Activated naive CD4-positive, alpha-beta T cell treated with anti-CD3 and anti-CD28 coated beads, Interleukin-2, amount 50 U/mL, for 72 hours (primary cell): ENCODE measurements at places on chromosomes 6 and 20.

DNA sequence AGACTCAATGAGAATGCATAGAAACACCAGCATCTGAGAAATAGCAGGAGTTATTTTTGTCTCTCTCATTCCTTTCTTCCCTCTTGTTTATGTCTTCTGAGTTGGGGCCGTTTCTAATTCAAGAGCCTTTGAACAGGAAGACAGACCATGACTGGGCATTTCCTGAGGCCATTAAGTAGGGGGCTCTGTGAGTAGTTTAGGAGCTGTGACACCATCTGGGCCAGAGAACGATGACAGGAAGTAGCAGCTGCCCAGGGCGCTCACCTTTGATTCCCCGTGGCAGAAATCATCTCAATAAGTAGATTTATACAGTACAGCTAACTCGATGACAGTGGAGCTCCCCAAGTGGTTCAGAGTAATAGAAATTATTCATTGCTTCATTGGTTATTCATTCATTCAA lies 298.4 kb upstream of the PLN start:
- DNase-seq, result no peak

- peak; percentile 61 for DNase-seq
Observed at GRCh38 chr20:5001174-5002076, at the start of gene SLC23A2. Gene SLC23A2 (minus strand): TSS chr20:5001510. CDS start chr20:4932562, 68,948 bp downstream.

DNA sequence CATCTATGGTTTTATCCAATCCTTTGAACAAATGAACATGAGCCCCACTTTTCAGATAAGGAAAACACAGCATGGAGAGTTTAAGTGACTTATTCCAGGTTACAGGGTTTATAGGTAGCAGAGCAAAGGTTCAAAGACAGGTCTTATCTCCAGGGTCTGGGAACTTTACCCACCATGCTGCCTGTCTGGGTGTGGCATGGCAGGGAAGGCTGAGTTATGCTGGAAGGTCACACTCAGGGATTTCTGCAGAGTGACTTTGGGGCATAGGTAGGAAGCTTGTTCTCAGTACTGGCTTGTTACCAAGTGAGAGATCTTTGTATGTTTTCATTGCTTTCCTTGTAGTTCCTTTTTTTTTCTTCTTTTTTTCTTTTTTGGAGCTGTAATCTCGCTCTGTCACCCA lies 1.8 kb downstream of the ZNF831 start:
- no peak for DNase-seq

- DNase-seq, result no peak
Observed at GRCh38 chr6:1271071-1271763, 40.7 kb upstream of the FOXQ1 start.

DNA sequence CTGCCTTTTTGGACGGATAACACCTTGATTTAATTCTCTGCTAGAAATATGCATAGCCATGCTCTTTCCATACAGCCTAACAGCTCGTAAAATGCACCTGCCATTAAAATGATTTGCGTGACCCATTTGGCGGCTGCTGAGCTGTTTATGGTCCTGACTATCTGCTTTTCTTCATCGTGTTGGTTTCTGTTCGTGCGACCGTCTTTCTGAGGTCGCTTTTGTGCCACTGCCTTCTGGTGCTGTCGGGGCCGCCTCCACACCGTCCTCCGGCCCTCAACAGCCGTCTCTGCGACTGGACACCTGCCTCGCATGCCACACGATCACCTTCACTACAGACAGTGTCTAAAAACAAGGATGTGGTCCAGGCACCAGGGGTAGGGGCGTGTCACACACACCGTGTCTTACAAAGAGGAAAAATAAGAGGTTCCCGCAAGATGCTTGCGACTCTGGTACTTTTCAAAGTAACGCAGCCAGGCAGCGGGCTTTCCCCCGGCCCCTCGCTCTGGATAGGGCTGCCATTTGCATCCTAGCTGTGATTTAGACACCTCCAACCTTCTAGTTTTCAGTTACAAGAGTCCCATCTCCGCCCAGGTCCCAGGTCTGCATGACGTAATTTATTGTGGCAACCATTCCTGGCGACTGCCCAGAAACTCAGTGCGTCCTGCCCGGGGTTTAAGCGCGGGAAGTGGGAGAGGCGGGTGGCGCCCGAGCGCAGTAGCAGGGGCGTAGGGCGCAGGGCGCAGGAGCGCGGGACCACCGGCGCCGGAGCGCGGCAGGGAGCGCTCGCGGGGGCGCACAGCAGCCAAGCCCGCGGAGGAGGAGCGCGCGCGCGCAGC lies at the start of gene STMND1:
Gene STMND1, plus strand, starts transcription at position 629 of the 836 bp plus-strand sequence. CDS start 208 bp downstream, outside the sequence.
- DNase-seq, result no peak

- DNase-seq, result no peak
Observed at GRCh38 chr6:143545165-143545564, 33.6 kb upstream of the FUCA2 start.

GRCh38 chr6:20227350-20227749 lies 15.1 kb upstream of the MBOAT1 start:
- no peak for DNase-seq

- peak; percentile 55 for DNase-seq
Observed at GRCh38 chr20:46552460-46553420, 2.3 kb upstream of the OCSTAMP start.

DNA sequence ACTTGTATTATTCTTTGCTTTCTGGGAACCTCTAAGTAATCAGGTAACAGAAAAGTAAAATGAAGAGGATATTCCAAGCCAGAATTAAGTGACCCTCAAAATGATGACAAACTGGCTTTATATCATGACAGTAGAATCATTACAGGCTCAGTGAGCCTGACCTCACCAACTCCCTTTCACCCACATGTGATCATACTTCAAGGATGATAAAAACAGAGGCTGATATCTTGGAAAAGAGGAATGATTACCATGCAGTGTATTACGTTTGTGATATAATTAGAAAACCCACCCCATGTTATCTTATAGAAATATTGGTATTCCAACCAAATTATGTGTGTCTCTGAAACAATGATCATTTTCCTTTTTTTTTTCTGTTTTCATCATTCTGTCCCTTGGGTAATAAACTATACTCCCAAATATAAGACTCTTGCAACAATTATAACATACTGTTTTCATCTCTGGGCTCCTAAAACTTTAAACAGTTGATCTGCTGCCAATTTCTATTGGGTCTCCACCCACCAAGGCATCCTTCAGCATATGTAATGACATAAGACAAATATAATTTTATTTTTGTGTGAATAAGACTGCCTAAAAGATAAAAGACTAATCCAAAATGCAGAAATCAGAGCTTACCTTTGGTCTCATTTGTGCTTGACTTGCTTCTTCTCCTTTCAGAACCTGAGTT lies 115.7 kb downstream of the DST start:
- no peak for DNase-seq

DNA sequence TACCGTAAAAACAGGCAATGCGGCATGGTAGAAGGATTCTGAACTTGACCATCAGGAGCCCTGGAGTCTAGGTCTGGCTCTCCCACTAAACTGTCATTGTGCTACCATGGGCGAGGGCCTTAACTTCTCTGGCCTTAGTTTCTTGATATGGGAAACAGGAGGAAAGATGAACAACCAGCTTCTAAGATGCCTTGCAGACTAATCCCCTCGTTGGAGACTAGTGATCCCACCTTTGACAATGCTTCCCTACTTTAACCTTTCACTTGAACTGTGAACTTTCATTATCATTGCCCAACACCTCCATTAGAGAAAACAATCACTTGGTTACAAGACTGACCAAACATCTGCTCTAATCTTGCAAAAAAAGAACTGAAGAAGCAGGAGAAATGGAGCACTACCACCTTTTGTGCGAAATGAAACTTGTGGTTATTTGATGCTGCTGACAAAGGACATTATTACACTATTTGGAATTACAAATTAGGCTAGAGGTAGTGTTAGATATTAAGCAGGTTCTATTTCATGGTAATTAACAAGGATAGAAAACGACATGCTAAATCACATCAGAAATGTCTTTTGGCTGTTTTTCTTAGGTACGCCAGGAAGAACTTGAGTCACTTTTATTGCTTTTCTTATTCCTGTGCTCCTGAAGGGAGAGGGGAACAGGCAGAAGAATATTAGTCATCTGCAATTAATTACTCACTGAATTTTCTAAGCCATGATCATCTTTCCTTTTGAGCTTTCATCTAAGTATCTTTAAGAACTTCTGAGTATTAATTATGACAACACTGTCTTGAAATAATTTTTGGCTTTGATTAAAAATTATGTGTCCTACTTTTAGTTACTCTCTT lies 39.1 kb upstream of the ARHGAP18 start:
- DNase-seq, result no peak

DNA sequence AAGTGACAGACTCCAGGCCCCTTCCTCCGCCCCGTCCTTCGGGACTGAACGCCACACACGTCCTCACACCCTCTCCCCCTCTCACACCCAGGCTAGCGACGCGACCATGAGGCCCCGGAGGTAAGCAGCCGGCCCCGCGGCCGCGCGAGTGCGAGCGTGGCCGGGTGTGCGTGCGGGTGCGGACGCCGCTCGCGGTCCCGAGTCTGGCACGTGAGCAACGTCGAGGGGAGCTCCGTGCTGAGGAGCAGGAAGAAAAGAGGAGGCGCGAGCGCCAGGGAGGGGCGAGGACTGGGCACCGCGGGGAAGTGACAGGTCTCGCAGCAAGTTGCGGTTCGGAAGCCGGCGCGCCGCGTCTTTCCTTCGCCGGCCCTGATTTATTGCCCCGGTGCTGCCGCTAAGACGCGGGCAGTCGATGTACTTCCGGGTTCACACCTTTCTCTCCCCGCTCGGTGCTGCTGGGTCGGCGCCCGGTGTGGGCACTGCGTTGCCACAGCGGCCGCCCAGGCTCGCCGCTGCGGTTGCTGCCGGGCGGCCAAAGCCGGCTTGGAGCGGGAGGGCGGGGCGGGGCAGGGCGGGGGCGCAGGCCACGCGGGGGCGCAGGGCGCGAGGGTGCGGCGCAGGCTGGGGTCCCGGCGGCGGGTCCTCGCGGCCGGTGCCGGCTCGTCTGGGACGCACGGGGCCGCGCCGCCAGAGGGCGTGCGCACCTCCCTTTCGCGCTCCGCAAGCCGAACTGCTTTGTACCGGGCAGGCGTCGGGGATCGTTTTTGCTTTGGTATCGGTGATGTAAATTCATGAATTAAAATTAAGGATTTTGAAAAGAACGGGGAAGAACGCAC lies 15.8 kb upstream of the LIN28B start:
- DNase-seq, result peak; percentile 49

DNA sequence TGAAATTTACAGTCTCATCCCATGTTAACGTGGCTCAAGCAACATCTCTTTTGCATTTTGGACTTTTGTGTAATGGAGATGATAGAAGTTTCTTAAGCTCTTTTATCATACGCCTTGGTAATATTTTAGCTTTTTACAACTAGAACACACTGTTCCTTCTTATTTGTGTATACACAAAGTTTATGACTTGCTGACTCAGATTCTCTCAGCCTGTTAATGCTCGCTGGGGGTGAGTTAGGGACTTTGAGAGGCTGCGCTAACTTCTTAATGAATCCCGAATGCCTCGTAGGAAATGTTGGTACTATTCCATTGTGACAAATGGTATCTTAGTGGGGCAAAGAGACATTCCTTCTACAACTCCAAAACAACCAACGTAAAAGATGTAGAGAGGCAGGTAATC lies 509.7 kb downstream of the DOK5 start:
- DNase-seq, result no peak

GRCh38 chr6:7106215-7106751 lies 1.5 kb upstream of the RREB1 start:
- DNase-seq, result no peak

DNA sequence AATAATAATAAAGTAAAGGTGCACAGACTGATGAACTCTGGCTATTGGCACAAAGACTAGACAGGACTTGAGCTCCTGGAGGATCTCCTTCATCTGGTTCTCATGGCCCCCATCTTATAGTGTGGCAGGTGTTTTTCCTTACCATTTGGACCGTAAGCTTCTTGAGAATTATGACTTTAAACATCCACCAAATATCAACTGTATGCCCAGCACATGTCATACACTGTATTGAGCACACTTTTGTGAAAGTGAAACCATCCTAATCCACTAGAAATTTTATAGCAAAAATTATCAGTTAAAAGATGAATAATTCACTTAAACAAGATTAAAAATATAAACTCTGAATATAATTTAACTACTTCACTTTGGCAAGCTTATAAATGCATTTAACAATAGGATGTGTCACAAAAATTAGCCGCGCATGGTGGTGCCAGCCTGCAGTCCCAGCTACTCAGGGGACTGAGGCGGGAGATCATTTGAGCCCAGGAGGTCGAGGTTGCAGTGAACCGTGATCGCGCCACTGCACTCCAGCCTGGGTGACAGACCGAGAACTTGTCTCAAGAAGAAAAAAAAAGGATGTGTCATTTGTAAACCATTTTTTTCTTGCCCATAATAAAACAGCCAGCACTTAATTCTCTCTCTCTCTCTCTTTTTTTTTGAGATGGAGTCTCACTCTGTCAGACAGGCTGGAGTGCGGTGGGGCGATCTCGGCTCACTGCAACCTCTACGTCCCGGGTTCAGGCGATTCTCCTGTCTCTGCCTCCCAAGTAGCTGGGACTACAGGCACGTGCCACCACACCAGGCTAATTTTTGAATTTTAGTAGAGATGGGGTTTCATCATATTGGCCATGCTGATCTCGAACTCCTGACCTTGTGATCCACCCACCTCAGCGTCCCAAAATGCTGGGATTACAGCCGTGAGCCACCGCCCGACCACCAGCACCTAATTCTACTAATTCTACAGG lies 9.1 kb downstream of the HIVEP2 start:
- no peak for DNase-seq

DNA sequence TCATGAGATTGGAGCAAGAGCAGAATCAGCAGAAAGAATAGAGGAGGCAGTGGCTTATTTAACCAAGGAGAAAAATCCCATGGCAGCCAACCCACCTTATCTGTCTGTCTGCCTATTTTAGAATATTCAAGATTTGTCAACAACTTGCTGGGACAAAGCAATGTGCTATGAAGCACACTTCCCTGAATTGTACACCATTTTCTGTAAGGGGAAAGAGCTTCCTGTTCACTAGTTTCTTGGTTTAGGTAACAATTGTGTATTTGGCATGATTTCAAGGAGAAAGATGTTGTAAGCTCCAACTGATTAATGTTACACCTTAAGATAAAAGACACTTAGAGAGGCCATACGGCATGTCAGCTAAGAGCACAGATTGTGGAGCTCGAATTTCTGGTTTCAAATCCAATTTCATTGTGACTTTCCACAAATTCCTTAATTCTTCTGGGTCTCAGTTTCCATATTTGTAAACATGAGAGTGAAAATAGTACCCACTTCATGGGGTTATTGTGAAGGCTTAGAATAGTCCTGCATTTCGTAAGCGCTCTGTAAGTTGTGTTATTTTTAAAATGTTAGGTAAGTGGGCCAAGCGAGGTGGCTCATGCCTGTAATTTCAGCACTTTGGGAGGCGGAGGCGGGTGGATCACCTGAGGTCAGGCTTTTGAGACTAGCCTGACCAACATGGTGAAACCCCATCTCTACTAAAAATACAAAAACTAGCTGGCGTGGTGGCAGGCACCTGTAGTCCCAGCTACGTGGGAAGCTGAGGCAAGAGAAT lies 4.8 kb upstream of the MUC22 start:
- no peak for DNase-seq

- DNase-seq, result no peak
Observed at GRCh38 chr6:158387578-158387977, 75.3 kb downstream of the TULP4 start.

GRCh38 chr20:58233881-58234528 lies 5.6 kb upstream of the ANKRD60 start:
- peak; percentile 79 for DNase-seq
